Head of caudate nucleus (tissue), 42 donors: ENCODE measurements at places on chromosomes 7 and 10.

DNA sequence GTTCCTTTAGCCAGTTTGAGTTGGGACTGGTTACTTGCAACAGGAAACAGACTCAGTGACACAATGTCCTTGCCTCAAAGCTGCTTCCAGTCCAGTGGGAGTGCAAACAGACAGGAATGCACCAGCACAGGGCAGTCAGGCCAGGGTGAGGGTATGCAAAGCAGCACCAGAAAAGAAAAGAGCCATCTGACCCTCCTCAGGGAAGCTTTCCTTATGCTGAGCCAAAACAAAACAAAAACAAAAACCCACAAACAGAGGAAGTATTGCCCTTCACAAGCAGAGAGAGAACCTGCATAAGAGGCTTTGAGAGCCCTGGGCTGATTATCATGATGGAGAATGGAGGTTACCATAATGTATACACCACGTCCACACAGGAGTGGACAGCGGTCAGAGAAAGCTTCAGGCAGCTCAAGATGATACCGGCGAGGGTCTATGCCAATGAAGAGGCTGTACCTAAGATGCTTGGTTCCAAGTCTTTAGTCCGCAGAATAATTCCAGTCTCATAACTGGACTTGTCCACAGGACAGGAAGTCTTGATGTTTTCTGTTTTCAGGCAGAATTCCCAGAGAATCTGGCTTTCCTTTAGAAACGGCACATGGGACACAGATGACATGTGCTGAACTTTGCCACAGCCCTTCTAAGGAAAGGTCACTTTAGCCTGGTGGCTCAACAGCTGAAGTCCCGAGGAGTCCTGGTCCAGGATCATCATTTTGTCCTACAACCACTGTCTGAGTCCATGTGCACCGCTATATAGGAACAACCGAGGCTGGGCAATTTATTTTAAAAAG is 263.3 kb downstream of the TNS3 start:
- peak; percentile 4 for DNase-seq

- no peak for DNase-seq
These were observed 104.6 kb downstream of the FOXP2 start for GRCh38 chr7:114519240-114519639.

DNA sequence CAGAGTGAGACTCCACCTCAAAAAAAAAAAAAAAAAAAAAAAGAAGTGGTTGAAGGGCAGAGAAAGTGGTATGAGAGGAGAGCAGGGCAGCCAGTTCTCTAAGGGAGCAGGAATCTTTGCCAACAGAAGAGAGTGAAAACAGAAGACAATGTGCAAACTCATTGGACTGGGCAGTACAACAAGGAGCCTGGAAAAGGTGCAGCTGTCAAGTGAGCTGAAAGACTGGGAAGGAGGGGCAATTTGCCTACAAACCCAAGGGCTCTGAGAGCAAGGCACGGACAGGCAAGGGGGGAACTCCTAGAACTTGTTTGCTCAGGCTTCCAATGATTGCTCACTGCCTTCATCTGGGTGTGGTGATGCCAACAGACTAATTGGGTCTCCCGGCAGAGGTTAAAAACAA is 9.5 kb downstream of the ACTR1A start:
- DNase-seq, result peak; percentile 30

GRCh38 chr7:140889645-140890044 is 35.1 kb downstream of the BRAF start:
- no peak for DNase-seq

- no peak for DNase-seq
These were observed 137.0 kb downstream of the NRF1 start for GRCh38 chr7:129748356-129749109.

- no peak for DNase-seq
These were observed 68.2 kb downstream of the PFKFB3 start for GRCh38 chr10:6270951-6271350.

DNA sequence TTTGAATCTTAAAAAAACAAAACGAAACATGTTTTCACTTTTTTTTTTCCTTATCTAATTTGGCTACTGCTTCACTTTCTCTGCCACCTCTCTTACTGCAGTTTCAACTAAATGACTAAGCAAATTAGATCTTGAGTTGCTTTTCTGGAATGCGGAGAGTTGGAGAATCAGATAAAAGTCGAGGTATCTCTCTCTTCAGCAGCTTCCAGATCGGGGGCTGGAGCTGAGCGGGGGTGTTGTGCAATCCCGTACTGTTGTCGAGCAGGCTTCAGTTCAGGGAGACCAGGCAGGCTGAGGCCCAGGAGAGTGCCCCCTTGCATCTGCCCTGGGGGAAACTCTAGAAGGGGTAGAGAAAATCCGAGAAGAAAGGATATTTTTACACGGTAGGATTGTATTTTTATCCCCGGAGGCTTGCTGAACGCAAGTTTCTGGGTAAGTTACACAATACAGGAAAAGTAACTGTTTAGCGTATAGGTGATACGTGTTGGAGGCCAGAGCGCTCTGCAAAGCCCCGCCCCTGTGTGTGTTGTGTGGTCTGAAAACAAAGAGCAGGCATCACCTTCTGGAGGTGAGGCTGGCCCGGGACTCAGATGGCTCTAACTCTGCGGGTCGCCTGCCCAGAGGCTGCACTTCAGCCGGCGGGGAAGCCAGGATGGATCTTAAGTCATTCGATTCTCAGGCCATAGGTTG is 116.6 kb downstream of the KLF6 start:
- no peak for DNase-seq

GRCh38 chr7:47521011-47521795 is 60.7 kb downstream of the TNS3 start:
- DNase-seq, result no peak

DNA sequence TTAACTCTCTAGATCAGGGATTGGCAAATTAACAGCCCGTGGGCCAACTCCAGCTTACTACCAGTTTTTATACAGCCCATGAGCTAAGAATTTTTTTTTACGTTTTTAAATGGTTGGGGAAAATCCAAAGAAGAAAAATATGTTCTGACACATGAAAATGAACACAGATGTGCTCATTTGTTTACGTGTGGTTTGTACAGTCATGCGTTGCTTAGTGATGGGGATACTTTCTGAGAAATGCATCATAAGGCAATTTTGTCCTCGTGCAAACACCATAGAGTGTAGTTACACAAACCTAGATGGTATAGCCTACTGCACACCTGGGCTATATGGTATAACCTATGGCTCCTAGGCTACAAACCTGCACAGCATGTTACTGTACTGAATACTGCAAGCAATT is 8.3 kb upstream of the SMKR1 start:
- no peak for DNase-seq

- no peak for DNase-seq
These were observed 1239.3 kb downstream of the TYW1 start for GRCh38 chr7:68235937-68236336.

GRCh38 chr7:142508251-142508650 is 241.0 kb upstream of the PRSS1 start:
- DNase-seq, result no peak

GRCh38 chr7:7738177-7738576 is 19.8 kb upstream of the RPA3 start:
- no peak for DNase-seq

DNA sequence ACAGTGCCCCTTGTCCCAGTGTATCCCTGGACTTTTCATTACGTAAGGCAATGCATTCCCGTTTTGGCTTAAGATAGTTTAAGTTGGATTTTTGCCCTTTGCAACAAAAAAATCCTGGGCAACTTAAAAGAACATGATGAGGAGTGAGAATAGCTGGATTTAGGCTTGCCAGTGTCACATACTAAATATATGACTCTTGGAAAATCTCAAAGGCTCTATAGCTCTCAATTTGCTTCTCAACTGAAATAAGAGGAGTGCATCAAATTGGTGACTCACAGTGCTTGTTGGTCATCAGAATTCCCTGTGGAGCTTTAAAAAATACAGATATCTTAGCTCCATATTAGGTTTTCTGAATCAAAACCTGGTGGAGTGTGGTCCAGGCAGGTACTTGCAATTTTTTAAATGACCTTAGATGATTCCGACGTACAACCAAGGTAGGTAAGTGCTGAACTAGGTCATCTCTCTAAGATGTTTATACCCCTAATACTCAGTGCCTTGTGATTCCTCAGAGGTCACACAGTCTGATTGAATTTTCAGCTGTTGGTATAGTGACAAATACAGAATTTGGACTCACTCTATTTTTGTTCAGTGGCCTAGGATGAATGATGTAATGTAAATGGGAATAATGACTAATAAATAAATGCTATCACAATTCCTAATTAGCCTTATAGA is 33.9 kb upstream of the ORC5 start:
- DNase-seq, result no peak

GRCh38 chr10:113557424-113557862 is 4.6 kb downstream of the HABP2 start:
- no peak for DNase-seq

- DNase-seq, result no peak
These were observed 60.1 kb downstream of the OGDH start for GRCh38 chr7:44666566-44666965.

DNA sequence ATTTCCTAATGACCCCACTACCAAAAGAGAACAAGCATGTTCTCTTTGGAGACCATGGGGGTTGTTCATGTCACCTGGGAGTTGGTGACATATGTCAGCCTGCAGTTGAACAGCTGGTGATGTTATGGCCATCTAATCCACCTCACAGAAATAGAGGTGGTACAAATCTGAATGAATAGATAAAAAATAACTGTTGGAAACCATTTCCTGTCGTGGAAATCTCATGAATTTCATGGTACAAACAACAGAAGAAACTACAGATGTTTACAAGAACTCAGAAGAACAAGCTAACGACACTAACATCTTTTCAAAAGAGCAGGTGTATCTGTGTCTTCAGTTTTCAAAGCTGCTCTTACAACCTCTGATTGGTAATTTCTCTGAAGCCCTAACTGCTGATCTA is 81.3 kb downstream of the RAPGEF5 start:
- no peak for DNase-seq
